Activated CD4-positive, CD25-positive, alpha-beta regulatory T cell treated with anti-CD3 and anti-CD28 coated beads, Interleukin-2, amount 50 U/mL, for 72 hours (primary cell): ENCODE measurements at places on chromosomes 1 and 21.
A peak's percentile ranks its signal among the peaks of the same experiment; 100 is the strongest.

GRCh38 chr1:24506691-24507381 is 4.2 kb downstream of the RCAN3 start:
- no peak for DNase-seq

GRCh38 chr1:5519366-5520135 is 472.7 kb downstream of the NPHP4 start:
- no peak for DNase-seq

GRCh38 chr1:167426716-167427115 is 91.6 kb downstream of the CD247 start:
- no peak for DNase-seq

- no peak for DNase-seq
Measured at GRCh38 chr1:209797978-209798639, 7.8 kb downstream of the IRF6 start.

GRCh38 chr1:31310198-31310597 is 13.4 kb downstream of the ZCCHC17 start:
- no peak for DNase-seq

- DNase-seq = no peak
Measured at GRCh38 chr1:111541721-111542120, 38.3 kb upstream of the ADORA3 start.

GRCh38 chr1:21152423-21153100 is 24.1 kb downstream of the EIF4G3 start:
- no peak for DNase-seq

DNA sequence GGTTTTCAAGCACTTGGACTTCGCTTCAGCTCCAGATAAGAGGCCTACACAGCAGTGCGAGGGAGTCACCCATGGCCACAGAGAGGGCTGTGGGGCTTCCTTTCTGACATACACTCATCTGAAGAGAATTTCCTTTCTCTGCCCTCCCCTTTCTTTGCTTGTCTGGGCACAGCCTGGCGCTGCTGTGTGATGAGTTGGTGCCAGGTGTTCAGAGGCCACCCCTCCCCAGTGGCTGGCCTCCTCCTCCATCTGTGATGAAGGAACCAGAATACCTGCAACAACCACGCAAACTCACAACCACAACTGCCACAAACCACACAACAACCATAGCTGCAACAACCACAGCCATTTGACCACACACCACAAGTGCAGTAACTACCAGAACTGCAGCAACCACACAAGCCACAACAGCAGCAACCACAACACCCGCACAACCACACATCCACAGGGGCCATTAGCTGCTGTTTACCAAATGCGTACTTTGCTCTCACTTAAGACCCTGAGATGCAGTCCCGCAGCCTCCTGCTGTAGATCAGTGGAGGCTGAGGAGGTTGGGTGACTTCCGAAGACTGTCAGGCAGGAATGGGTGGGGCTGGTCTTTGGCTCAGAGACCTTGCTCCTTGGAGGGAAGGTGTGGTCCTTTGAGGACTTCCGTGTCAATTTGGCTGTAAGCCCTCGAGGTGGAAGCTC is 71.1 kb downstream of the IER5 start:
- peak; percentile 70 for DNase-seq

DNA sequence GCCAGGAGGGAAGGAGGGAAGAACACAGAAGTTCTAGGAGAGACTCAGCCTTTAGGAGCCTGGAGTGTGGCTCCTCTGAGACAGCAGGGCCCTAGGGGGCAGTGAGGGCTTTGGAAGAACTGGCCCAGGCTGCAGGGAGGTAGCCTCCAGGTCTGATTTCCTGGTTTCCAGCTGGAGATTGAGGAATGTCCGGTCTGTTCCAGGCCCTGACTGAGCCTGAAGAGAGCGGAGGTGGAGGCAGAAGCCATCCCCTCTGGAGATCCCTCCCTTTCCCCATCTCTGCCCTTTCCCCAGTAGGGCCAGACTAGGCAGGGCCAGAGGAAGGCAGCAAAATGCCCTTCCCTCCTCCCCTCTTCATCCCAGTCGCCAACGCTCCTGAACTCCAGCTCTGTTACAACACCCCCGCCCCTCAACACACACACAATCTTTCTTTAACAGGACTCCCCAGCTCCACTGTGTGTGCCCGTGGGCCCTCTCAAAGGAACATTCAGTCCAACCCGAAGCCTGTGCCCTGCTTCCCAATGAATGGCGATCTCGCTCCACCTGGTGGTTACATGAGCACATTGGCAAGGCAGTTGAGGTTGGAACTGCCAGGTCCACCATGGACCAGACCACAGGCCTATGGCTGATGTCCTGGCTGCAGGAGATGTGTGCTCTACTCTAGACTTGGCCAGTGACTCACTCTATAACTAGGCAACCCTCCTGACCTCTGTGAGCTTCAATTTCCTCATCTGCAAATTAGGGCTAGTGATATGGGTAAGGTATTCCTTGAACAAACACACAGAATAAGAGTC is 32.0 kb downstream of the MAP7D1 start:
- DNase-seq = peak; percentile 66

DNA sequence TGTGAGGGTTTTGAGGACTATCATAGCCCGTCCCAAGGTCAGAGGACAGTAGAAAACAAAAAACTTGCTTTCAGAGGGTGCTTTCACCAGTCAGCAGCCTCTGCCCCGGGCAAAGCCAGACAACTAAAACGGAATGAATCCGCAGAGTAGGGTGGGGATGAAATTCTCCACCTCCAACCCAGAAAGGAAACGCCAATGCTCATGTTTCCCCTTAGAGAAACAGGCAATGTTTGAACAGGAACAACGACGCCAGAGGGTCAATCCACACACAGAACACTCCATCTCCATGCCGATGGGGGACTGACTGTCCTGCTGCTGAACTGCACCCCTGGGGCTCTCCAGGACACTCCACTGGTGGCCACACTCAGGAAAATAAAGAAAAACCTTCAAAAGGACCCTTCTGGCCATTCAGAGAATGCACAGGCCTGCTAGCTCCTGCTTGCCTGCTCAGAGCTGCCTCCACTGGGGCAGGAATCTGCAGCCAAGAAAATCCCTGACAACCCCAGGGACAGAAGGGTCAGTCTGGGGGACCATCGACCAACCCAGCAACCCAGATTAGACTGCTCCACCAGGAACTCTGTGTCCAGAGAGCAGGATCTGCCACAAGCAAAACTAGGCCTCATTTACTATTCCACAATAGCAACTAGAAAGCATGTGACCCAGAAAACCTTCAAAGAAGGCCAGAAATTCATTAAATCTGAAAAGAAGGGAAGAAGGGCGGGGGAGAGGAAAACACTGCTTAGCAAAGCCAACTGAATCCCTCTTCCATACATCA is 116.0 kb downstream of the TOMM20 start:
- DNase-seq = no peak

DNA sequence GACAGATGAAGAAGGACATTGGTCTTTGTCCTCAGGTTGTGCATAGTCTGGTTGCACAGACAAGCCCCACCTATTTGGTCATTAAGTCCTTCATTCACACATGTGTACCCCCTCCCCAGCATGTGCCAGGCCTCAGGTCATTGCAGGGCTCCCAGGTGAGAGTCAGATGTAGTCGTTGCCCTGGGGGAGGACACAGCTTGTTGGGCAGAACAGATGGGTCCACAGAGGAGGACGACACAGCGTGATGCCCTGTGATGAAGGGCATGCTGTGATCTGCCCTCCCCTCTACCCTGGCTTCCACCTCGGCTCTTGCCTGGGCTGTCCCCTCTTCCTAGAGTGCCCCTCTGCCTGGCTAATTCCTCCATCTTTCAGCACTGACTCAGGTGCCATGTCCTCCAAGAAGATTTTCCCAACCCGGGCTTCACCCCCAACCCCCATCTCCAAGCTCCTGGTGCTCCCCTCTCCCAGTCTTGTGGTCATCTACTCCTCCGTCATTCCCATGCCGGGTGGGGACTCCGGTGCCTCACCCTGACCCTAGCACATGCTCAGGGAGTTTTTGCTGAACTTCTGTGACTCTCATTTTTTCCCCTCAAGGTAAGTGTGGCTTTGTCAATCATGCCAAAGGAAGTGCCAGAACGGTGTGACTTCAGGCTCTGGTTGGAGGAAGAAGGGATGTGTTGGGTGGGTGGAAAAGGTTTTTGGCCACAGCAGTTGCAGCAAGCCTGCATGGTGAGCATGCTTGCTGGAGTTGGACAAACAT is 220.5 kb downstream of the FOXD2 start:
- DNase-seq = no peak

- no peak for DNase-seq
Measured at GRCh38 chr1:183019139-183019740, 4.0 kb upstream of the LAMC1 start.

GRCh38 chr1:47416319-47417169 is 459 bp downstream of the FOXE3 start:
- peak; percentile 33 for DNase-seq

DNA sequence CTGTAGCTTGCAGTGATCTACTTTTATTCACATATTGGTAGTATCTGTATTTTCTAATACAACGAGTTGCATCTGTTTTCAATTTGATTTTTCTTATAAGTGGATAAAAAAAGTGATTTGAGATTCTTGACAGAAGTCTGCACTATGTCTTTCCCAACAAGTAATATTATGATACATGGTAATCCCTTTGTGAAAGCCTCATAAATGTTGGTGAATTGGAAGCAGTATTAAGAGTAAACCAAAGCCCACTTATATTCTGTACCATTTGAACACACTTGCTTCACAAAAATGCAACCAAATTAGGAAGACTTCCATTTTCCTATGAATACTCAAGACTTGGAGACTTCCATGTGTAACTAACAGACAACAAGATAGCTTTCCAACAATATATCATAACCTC is 172.0 kb downstream of the HMCN1 start:
- DNase-seq = no peak

- DNase-seq = no peak
Measured at GRCh38 chr1:29398431-29398830, 162.1 kb downstream of the PTPRU start.

DNA sequence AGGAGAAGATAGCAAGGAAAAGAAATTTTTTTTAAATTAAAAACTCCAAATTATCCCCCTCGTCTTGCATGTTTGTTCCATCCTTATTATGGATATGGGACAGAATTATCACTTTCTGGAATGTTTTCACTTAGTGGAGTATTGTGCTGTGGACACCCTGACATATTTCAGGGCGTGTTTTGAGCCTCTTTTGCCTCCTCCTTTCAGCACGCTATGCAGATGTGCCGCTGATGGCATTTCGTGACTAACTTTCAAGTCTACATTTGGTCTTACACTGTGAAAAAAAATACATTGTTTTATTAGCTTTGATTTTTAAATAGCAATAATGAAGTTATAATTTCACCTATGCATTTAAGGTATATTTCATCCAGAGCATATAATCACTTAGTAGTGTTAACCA is 738.7 kb downstream of the LTN1 start:
- no peak for DNase-seq

DNA sequence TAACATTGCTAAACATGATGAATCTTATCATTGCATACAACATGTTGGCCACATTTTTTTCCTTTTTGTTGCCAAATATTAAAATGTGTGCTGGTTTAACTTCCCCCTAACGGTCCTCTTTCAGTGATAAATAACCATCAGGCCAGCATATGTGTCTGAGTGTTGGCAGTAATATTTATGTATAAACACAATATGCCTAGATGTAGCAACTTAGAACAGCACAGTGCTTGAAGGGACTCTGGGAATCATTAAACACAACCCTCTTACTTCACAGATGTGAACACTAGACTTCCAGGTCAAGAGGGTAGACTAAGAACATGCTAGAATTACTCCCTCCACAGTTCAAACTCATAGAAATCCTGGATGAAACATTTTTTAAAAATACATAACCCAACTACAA is 581.8 kb downstream of the PLPP3 start:
- DNase-seq = no peak

- DNase-seq = no peak
Measured at GRCh38 chr1:219699870-219700269, 87.0 kb upstream of the ZC3H11B start.

DNA sequence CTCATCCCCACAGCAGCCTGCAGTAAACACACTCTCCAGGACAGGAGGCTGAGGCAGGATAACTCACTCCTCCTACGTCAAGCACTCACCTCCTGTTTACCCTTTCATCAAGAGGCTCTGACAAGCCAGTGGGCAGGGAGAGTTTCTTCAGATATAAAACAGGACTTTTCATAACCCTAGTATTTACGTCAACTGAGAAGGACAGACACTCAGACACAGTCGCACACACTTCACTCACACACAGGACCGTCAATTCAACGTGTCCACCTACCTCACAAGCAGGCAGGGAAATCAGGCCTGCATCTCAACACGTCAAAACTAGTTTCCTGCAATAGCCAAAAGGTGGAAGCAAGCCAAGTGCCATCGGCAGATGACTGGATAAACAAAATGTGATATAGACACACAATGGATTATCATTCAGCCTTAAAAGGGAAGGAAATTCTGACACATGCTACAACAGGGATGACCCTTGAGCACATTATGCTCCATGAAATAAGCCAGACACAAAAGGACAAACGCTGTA is 48.6 kb downstream of the ITPKB start:
- no peak for DNase-seq

DNA sequence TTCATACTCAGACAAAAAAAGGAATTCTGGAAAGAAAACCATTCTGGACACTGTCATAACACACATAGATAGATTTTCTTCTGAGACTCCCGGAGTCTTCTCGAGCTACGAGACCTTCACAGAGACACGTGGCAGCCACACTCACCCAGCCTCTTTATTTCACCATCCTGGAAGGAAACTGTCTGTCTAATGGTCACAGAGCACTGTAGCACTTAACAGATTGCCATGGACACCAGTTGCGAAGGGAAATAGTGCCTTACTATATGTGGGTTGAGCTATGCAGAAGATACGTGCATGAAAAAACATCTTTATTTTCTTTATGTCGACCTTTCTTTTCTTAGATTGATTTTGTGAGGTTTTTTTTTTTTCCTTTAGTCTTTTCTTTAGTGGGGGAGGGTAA is 57.9 kb downstream of the ZP4 start:
- no peak for DNase-seq

DNA sequence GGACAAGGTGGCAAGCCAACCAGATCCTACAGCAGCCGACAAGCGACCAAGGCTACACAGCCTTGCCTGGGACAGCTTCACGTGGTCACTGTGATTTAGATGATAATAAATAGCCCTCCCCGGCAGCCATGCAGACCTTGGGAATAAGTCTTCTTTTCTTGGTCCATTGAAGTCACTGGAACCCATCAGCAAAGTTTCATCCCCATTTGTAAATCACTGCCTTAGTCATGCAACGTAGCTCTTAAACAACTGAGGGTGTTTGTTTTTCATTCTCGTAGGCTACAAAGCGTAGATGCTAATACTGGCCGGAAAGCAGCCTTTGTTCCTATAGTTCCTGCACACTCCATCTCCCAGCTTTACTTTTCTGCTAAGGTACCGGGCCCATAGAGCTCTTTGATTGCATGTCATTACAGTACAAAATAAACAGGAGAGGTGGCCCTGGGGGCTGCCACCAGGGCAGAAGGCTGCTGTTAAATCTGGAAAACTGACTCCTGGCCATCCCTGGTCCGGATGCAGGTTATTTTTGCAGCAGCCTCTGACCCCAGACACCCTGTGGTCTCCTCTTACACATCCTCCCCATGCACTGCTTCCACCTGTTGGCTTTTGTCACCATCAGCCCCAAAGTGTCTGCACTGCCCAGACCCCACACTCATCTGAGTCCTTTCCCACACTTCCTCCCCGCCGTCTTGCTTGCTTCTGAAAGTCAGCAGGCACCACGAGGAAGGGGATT is 105.5 kb downstream of the TOMM20 start:
- DNase-seq = no peak
